Dermis microvascular lymphatic vessel endothelial cell (primary cell): ENCODE measurements at places on chromosomes 6 and 20. TPM values are rescaled to one million over a fixed set of nuclear protein-coding genes. Genes with fewer than 3 reads are reported as not detected.

The PPP1R16B gene
- 135 and 166 TPM in 2 replicates for total RNA-seq

The SNX3 gene
- total RNA-seq, result 147 and 152 TPM in 2 replicates

The TMEM217 gene
- 8.6 and 11.3 TPM in 2 replicates for total RNA-seq

The AHI1 gene
- total RNA-seq, result 5.6 and 8.3 TPM in 2 replicates

The PNLDC1 gene
- not detected in 2 replicates for total RNA-seq

The BPIFB4 gene
- not detected in 2 replicates for total RNA-seq

The EBF4 gene
- total RNA-seq, result 0.77 and 4.7 TPM in 2 replicates

The PLEKHG1 gene
- total RNA-seq, result 19.8 and 26.3 TPM in 2 replicates

The BPIFB2 gene
- total RNA-seq, result not detected in 2 replicates

The ID1 gene
- 576 and 901 TPM in 2 replicates for total RNA-seq

The TGIF2 gene
- total RNA-seq, result 17.7 and 29.0 TPM in 2 replicates

The EPPIN gene
- not detected in 2 replicates for total RNA-seq

The KIF25 gene
- total RNA-seq, result under 0.01 TPM in 1 of 2 replicates, not detected in the other

The WFDC8 gene
- total RNA-seq, result not detected in 2 replicates

The FAM83C gene
- total RNA-seq, result not detected in 2 replicates

The MOXD1 gene
- under 0.01 TPM in 2 replicates for total RNA-seq

The EYS gene
- total RNA-seq, result 0.13 TPM in 1 of 2 replicates, not detected in the other

The CTAGE9 gene
- not detected in 2 replicates for total RNA-seq

The GHRH gene
- not detected in 2 replicates for total RNA-seq

The SMOC2 gene
- not detected in 2 replicates for total RNA-seq

The HSPA12B gene
- total RNA-seq, result 10.2 and 14.2 TPM in 2 replicates

The C6orf58 gene
- 0.13 and 0.26 TPM in 2 replicates for total RNA-seq

The PLCB1 gene
- total RNA-seq, result 10.9 and 13.1 TPM in 2 replicates

The STMN3 gene
- 0.38 and 0.51 TPM in 2 replicates for total RNA-seq

The NCOA5 gene
- total RNA-seq, result 9.0 and 10.4 TPM in 2 replicates

The GTF3C6 gene
- total RNA-seq, result 28.7 and 43.5 TPM in 2 replicates

The SERPINB6 gene
- total RNA-seq, result 107 and 108 TPM in 2 replicates

The ANKRD66 gene
- not detected in 2 replicates for total RNA-seq
